ENCODE measurements at places on chromosomes 2 and 18.

- DNase-seq = no peak
Observed at GRCh38 chr2:113910967-113911678, 21.2 kb downstream of the ACTR3 start.

DNA sequence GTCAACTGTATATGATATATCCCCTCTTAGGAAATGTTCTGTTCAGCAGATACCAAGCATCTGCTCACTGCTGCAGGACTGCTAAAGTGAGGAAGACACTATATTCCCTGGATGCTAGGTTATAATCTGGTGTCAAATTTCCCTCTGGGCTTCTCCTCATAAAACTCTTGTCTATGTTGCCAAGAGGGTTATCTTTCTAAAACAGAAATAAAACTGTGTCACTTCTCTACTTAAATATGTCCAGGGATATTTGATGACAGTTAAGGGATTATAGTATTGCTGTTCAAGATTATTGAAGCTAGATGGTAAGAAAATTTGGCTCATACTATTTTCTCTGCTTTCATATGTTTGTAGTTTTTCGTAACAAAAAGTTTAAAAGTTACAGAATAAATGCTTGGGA lies 30.5 kb upstream of the SNRNP27 start:
- DNase-seq = no peak

DNA sequence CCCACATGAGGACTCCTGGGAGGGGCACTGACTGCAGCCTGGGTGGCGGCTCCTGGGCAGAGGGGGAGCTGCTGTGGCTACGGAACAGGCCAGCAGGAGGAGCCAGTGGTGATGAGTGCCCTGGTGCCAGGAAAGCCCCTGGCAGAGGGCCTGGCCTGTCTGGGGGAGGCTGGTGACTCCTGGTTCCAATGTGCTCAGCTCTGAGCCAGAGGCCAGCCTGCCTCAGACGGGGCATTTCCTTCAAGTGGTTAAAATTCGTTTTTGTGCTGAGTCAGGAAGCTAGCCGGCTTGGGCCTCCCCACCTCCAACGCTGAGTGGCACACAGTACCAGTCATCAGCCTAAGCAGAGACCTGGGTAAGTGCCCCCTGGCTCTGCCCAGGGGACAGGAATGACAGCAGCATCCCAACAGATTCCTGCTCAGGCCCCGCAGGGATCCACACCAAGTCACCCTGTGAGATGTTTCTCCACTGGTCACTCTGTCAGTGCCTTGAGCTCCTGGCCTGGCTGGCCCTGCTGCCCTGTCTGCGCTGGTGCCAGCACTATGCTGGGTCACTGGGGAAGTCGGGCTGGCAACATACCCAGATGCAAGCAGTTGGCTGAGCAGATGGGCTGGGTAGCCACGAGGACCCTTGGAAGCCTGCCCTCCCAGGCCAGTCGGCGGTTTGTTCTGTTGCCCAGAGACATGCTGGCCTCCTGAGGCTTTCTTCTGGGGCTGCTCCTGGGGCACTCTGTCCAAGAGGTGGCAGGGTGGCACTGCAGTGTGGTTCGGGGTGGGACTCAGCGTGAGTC lies 7.1 kb upstream of the KLF11 start:
- DNase-seq = no peak

GRCh38 chr2:173496746-173497145 lies 142.1 kb downstream of the CDCA7 start:
- no peak for DNase-seq

DNA sequence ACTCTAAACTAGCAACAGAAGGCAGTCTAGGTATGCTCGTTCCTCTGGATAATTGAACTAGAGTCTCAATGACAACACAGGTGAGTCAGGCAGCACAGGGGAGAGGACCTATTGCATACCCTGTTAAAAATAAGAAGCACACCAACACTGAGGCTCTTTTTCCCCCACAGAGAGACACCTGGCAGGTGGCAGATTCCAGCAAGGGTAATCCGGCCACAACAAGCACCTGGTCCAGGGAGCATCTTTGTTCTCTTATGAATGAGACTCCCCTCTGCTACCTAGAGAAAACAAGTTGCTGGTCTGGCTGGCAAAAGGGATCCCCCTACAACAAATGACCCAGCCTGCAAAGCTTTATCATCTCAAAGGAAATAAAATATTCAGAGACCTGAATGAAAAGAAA lies 508.9 kb upstream of the POU3F3 start:
- DNase-seq = no peak

DNA sequence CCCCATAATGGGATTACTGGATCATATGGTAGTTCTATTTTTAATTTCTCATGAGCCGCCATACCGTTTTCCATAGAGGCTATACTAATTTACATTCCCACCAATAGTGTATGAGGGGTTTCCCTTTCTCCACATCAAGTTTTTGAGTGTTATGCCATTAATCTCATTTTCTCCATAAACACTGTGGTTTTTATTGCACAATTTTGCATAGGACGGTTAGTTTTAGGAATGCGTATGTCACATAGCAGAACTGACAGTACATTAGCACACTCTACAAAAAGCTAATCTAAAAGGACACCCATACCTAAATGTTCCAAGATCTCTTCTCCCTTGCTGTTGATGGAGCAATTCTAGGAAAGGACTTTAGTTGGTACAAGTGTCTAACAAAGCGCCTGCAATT lies 32.5 kb downstream of the DARS1 start:
- DNase-seq = no peak

DNA sequence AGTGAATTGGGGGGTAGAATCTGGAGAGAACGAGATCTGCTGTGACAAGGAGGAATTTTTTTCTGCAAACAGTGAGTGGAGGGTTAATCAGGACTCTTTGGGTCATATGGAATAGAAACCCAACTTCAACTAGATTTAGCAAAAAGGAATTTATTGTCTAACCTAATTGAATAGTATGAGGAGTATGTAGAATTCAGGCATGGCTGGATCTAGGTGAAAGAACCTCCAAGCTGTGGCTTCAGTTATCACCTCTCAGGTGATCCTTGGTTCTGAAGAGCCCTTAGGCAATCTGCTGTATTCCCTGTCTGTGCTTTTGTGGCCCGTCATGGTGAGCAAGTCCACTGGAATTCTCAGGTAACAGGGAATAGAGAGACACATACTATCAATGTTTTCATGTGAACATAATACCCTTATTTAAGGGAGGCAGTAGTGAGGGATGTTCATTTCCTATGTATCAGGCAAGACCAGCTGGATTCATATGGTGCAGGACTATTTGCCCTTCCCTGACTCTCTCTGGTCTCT lies 164.7 kb downstream of the ALPK2 start:
- DNase-seq = no peak

DNA sequence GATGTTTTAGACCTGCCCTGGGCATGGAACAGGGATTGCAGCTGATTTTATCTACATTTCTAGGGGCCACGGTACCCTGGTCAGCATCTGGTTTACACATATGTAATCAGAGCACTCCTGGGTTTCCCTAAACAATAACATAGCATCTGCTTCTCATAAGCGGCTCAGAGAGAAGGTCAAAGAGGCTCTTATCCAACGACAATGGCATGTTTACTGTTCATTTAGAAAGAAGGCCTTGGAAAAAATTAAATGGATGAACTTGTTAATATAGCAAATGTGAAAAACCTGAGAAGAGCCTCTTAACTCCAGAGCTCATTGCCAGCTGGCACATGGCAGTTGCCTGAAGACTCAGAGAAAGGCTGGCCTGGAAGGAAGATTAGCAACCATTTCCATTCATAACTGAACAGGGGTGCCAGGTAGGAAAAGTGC lies 202.8 kb upstream of the THUMPD2 start:
- DNase-seq = no peak

DNA sequence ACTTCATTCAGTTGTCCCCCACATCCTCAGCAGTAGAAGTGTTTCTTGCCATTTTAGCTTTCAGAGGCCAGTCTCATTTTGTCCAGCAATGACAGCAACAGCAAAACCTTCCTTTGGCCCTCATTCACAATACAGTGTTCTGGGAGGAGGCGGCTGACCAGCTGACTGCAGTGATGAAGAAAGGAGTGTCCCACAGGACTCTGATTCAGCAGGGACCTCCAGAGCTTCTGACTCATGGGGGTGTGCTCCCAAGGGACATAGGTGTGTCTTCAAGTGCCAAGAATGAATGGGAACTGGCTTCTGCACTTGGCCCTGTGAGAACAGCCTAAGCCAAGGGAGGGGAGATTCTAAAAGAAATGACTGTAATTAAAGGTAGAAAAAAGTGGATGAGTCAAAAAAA lies 147.0 kb upstream of the PELI1 start:
- no peak for DNase-seq

All from suprapubic skin (tissue), 4 donors.